ENCODE measurements at places on chromosomes 16 and 17.

DNA sequence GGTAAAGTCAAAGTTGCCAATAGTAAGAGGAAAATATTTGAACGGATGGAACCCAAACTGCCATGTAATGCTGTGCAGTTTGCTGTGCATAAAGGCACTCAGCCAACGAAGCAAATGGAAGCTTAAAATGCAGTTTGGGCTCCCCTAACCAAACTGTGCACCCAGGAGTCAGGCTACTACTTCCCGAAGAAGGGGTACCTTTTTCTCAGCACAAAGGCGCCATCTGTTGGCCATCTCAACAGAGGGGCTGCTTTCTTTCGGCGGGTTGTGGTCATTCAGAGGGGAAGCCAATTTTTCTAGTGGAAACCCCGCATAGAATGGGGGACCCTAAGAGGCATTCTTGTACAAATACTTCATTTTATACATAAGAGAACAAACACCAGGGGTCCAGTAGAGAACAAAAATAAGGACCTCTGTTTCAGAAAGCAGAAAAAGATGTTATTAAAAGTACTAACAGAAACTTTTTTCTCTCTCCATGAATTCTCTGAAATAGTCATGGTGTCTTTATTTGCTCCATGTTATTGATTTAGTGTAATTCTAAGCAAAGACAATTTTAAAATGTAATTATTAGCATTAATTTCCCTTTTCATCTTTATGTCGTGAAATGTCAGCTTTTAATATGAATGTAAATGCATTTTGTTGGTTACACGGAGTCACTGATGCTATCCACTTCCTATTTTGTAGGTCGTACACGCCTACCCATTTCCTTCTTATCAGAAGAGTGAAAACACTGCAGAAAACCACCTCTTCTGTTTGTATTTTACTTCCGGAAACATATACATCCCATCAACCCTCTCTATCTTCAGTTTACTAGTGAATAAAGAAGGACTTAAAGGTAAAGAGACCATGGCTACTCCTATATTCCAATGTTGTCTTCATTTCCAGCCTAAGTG, 453.3 kb downstream of the KCNJ2 start:
- DNase-seq: no peak

DNA sequence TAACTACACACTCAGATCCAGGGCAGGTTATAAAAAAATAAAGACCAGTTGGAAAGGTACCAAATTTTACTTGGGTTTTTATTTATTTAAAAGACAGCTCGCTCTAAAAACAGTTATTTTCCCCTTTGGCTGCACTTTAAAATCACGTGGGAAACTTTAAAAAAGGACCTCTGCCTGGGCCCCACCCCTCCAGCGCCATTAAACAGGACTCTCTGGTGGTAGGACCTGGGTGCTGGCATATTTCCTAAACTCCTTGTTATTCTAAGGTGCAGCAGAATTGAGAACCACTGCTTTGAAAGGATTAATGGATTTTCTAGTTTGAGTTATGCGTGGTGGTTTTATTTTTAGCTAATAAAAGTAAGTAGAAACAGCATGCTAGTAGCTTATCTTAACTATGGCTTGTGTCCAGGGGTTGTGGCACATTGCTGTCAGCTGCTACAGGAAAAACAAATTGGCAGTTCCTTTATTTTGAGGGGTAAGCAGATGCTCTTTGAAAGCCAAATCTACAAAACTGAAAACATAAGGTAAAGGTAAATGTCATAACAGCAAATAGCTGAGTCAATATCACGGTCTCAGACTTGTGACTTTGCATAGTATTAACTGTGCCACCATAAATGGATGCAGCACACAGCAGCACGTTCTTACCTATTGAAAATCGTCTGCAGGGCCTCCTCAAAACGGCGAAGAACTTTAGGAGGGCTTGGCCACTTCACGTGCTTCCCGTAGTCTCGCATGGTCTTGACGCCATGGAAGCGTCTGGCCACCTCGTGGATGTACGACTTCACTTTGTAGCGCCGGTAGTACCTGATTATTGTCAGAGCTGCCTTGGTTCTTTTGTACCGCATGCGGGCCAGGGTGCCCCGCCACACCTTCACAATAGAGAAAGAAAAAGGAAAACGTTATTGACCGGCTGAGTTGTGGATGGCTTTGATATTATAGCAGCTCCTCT, 172.0 kb downstream of the CDK5R1 start:
- no peak for DNase-seq

DNA sequence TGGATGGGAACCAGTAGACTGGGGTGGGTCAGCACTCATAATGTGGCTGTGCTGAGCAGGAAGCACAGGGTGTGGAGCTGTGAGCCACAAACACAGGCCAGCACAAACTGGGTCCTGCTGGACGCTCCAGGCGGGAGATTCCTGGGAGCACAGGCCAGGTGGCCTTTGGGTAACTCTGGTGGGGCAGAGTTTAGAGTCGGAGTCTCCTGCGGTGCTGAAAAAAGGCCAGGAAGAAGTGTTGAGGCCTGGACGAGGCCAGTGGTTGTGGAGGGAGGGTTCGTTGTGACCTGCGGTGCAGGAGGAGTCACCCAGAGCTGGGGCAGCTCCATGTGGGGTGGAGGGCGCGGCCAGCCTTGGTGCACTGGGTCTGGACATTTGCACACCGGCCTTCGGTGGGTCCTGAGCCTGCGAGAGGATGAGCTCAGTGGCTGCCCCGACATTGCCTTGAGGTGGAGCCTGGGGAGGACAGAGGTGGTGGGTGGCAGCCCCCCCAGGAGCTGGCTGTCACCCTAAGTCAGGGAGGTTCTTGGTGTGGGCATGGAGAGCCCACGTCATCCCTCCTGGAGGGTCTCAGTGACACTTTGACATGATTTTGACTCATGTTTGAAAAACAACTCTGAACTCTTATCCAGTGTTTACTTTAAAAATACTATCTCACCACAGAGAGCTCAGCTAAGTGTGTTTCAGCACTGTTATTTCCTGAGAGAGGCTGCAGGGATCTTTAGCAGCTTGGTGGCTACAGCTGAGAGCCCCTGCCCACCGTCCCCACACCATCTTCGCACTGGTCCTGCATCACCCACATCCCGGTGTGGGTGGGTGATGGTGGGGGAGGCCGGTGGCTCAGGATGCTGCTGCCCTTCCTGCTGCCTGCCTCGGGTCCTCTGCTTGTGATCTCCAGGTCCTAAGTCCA, 98.7 kb downstream of the NPIPB11 start:
- DNase-seq: no peak

DNA sequence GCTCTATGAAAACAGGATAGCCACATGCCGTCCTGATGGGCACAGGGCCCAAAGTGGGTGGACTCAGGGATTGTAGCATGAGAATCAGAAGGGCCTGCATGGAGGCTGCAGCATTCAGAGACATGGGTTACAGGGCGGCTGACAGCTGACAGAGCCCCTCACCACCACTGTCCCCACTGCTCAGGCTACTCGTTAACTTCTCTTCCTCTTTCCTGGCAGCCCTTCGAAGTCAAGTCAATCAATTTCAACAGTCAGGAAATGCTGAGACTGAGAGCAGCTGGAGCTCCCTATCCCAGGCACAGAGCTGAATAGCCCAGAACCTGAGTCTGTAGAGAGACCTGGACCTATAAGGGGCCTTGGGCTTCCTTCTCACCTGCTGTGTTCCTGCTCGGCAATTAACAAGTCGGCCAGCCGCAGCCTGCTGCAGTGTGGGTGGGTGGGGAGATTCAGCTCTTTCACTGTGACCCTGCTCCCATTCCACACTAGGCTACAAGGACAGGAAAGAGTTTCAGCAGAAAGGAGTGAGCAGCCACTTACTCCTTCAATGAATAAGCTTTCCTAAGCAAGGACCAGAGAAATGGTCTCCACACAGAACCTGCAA, 76.9 kb downstream of the TEX14 start:
- no peak for DNase-seq

- no peak for DNase-seq
Observed at GRCh38 chr16:89133457-89134127, 38.0 kb upstream of the CDH15 start.

GRCh38 chr17:60529806-60530205, 3.8 kb upstream of the APPBP2 start:
- DNase-seq: no peak

GRCh38 chr17:48944515-48945260, at the start of gene SNF8:
SNF8 (minus strand) TSS chr17:48944842; CDS start chr17:48944734, 108 bp downstream.
- peak; percentile 98 for DNase-seq

- no peak for DNase-seq
Observed at GRCh38 chr16:65280845-65281512, 159.1 kb upstream of the CDH11 start.

- DNase-seq: no peak
Observed at GRCh38 chr17:57107498-57108101, 22.6 kb downstream of the AKAP1 start.

DNA sequence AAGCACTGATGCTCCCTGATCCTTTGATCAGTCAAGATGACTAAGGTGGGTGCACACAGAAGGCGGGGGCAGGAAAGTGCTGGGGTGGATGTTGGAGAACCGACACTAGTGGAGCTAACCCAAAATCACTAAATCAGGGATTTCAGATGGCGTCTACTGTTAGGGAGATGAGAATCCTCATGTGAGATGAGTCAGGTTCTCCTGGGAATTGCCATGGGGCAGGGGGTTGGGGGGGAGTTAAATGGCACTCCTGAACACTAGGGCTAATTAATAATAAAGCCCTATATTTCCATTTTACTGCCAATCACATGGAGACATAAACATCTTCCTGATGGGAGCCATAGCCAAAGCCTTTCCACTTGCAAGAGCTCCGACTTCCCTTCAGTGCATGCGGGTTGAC, 804.1 kb downstream of the KCNJ18 start:
- DNase-seq: no peak

GRCh38 chr16:17585449-17586074, 114.8 kb upstream of the XYLT1 start:
- DNase-seq: no peak

DNA sequence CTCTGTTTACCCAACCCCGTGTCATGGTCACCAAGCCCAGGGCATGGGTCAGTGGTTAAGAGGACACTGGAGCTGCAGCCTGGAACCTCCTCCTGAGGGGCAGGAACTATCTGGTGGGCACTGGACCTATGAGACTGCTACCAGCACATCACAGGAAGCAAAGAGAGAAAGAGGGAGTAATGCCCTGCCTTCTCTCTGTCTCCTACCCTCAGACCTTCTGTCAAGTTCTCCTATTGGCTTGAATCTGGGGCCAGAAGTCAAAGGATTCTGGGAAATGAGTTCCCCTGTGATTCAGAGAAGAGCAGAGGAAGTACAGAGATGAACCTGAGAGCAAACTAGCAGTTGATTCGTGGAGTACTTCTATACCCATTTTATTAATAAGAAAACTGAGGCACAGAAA, 123.0 kb upstream of the GNAO1 start:
- DNase-seq: no peak

GRCh38 chr17:47197821-47198220, 8.7 kb upstream of the CDC27 start:
- DNase-seq: no peak

DNA sequence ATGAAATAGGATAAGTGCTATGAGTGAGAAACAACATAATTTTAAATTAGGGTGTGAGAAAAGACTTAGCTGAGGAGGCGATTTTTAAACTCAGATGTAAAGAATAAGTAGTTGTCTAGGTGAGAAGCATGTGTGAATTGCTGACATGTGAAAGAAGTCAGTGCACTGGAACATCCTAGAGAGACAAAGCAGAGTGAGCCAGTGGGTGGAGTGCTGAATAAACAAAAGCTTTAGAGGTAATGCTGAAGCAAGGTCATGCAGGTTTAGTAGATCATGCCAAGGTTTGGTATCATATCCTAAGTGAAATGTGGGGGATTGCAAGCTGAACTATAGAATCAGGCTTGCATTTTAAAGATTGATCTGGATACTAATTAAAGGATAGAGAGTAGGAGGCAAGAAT, 89.4 kb downstream of the KIF2B start:
- DNase-seq: no peak
